ENCODE measurements at places on chromosomes 6 and 20. TPM values are rescaled to one million over a fixed set of nuclear protein-coding genes. Genes with fewer than 3 reads are reported as not detected.

DNA sequence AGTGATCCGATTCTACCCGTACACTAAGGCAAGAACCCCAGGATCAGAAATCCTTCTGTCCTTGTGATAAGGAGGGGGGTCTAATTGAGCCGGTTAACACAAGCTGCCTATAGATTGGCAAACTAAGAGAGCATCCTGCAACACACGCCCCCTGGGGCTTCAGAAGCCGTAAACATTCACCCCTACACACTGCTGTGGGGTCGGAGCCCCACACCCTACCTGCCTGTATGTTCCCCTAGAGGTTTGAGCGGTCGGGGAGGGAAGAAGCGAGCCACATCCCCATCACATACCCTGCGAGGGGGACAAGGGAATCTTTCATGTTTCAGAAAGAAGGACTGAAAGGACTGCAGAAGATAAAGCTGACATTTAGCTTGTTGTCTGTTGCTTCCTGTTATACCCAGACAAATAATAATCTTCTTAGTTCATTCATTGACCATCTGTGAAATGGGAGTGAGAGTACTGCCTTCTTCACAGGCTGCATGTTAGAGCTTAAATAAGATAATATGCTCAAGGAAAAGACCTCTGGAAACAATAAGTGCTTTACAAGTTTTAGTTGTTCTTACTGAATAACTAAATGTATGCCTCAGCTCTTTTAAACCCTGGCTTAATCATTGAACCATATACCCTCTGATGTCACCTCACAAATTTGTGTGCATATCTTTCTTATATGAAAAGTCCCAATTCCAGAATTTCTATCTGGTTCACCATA lies 74.2 kb upstream of the RNF217 start:
- no peak for DNase-seq
- no peak overlapping the region for H3K27ac ChIP-seq
- no peaks in the 10 kb centered on the region for H3K27me3 ChIP-seq
- no peaks in the 10 kb centered on the region for H3K36me3 ChIP-seq

DNA sequence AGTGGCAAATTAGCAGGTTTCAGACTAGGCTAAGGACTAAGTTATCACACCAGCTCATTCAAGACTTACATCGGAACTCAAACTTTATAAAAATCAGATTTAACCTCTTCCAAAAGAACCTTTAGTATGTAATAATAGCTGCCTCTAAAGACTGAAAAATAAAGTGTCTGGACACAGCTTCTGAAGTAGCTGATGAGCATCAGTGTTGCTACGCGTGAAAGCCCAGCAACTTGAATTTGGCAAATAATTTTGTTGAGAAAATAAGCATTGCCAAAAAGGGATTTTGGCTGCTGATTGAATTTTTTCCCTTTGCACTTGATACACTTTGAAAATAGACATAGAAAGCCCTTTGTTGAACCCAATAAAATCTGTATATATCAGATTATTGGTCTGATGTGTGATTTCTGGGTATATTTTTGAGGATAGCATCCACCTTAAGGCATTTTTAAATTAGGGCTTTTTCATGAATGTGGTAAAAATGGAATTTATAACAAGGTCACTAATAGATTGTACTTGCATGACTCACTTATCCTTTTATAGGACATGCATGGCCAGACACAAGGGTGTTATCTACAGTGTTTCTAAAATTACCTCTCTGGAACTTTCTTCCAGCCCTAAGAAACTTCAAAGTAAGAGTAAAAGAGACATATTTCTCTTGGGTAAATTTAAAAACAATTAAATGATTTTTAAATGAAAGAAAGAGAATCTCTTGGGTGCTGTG lies 350.4 kb downstream of the TENT5A start:
- DNase-seq: no peak
- no peak overlapping the region for H3K4me3 ChIP-seq
- H3K4me1 ChIP-seq: peaks cover 15% of the 10 kb centered on the region

- no peak for DNase-seq
- H3K36me3 ChIP-seq: no peaks in the 10 kb centered on the region
- no peaks in the 10 kb centered on the region for H3K4me1 ChIP-seq
- H3K27ac ChIP-seq: no peak overlapping the region
- no peaks in the 10 kb centered on the region for H3K27me3 ChIP-seq
These were observed 83.0 kb upstream of the ELOVL5 start for GRCh38 chr6:53431704-53432103.

DNA sequence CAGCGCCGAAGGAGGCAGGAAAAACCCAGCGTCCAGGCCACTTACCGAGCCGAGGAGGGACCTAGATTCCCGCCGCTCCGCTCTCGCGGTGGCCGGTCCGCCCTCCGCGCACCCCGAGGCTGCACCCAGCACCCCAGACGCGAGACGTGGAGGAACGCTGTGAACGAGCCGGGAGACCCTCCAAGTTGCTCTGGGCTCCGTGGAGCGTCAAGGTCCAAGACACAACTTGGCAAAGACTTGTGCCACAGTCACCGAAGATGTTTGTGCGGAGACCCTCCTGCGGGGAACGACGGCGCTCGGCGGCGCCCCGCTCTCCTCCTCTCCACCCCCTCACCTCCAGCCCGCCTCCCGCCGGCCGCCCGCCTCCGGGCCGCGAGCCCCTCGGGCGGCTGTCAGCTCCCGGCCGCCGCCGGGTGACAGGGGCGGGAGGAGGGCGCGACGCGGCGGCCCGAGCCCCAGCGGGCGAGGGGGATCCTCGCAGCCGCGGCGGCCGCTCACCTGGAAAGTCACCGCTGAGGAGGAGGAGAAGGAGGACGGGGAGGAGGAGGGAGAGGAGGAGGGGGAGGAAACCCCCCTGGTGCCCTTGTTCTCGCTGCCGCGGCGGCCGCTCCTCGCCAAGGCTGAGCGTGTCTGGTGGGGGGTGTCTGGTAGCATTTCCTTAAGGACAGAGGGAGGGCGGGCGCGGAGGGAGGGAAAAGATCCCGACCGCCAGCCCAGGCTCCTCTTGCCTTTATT lies 637 bp upstream of the HIVEP2 start:
- DNase-seq: peak; percentile 64
- peak overlapping the region; percentile 97 for H3K27ac ChIP-seq
- no peaks in the 10 kb centered on the region for H3K27me3 ChIP-seq
- peaks cover 36% of the 10 kb centered on the region for H3K4me1 ChIP-seq

DNA sequence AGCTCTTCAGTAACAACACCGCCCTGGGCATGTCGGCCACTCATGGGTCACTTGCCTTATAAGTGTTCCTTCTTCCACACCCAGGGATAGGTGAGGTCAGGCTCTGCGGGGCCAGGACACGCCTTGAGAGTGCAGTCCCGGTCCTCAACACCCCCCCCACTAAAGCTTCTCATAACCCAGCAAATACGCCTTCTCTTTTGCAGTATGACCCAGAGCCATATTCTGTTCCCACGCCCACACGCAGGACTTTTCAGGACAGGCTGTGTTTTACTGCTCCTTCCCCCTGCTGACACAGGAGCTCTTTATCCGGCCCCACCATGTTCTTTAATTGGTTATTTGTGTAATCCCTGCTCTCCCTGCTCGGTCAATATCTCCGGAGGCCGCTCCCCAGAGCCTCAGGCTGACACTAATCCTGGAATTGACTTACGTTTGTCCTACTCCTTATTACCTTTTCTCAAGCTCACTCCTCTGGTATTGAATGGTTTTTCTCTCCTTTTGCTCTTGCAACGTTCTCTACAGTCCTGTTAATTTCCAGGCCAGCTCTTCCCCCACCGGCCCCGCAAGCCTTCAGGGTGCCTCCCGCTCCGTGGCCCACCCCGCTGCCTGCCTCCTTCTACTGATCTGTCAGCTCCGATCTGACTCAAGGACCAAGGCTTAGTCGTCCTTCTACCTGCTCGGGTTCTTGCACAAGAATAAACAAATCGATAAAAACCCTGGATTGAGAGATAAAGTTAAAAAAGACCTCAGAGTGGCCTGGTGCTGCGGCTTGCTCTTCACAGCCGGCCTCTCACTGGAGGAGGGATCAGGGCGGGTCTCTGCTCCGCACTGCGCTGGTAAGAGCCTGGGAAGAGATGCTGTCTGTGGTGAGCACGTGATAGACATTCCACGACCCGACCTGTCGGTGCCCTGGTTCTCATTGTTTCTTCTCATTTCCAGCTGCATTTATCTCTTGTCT lies 357.5 kb downstream of the ZFAND3 start:
- H3K4me1 ChIP-seq: no peaks in the 10 kb centered on the region
- peak overlapping the region; percentile 69 for H3K27ac ChIP-seq
- no peaks in the 10 kb centered on the region for H3K27me3 ChIP-seq
- peaks cover 18% of the 10 kb centered on the region for H3K36me3 ChIP-seq
- no peak overlapping the region for H3K4me3 ChIP-seq

DNA sequence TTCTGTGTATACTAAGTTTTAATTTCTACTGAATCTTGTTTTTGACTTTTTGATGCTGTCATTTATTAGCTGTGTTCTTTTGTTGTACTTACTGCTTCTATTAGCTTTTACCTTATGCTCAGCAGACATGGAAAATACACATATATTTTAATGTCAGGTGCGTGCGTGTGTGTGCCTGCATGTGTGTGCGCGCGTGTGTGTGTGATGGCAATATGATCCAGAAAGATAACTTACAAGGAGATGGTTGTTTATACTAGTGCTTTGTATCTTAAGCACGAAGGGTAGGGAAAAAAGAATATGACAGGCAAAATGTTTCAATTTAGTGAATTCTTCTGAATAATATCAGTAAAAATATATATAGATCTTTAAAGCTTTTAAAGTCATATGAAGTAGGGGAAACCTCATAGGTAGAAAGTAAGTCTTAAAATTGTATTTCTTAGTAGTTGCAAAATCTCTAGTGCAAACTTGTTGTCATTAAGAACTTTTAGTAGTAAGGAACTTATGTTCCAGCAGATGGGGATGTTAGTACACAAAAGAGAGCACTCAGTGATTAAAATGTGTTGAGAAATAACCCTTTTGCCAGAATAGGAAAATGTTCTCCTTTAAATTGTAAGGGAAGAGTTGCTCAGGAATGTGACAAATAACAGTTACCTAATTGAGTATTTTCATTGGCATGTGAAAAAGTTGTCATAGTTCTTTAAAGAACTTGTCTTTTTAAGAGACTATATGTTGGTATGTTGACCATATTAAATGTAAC lies 13.2 kb downstream of the QKI start:
- peaks cover 100% of the 10 kb centered on the region for H3K4me1 ChIP-seq
- H3K36me3 ChIP-seq: no peaks in the 10 kb centered on the region
- H3K27ac ChIP-seq: no peak overlapping the region
- H3K4me3 ChIP-seq: no peak overlapping the region
- DNase-seq: no peak

GRCh38 chr20:43798291-43799149 lies 71.7 kb upstream of the GTSF1L start:
- no peak overlapping the region for H3K4me3 ChIP-seq
- no peak for DNase-seq
- no peaks in the 10 kb centered on the region for H3K36me3 ChIP-seq
- no peaks in the 10 kb centered on the region for H3K4me1 ChIP-seq
- H3K27me3 ChIP-seq: peaks cover 23% of the 10 kb centered on the region

DNA sequence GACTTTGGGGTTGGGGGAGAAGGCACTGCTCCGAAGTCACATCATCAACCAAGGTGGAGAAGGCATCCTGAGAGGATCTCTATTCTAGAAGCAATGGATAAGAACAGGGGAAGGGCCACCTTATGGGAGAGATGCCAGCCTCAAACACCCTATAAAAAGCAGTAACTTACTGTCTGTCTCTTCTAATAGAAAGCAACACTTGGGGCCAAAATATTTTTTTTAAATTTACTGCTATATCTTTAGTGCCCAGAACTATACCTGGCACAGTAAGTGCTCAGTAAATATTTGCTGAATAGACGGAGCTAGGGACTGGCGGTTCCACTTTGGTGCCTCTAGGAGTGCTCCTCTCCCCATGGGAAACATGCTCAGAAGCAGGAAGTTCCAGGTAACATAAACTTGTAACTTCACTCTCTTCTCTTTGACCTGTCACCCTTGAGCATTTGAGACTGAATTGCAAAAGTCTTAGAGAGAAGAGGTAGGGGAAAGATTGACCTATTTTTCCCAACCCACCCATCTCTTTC lies 807 bp upstream of the OTOR start:
- no peaks in the 10 kb centered on the region for H3K36me3 ChIP-seq
- no peaks in the 10 kb centered on the region for H3K4me1 ChIP-seq
- H3K4me3 ChIP-seq: no peak overlapping the region
- no peak overlapping the region for H3K27ac ChIP-seq

GRCh38 chr6:121465101-121465500 lies 29.7 kb downstream of the GJA1 start:
- H3K27ac ChIP-seq: no peak overlapping the region
- H3K27me3 ChIP-seq: no peaks in the 10 kb centered on the region
- H3K36me3 ChIP-seq: no peaks in the 10 kb centered on the region
- no peak overlapping the region for H3K4me3 ChIP-seq
- H3K4me1 ChIP-seq: no peaks in the 10 kb centered on the region
- no peak for DNase-seq

DNA sequence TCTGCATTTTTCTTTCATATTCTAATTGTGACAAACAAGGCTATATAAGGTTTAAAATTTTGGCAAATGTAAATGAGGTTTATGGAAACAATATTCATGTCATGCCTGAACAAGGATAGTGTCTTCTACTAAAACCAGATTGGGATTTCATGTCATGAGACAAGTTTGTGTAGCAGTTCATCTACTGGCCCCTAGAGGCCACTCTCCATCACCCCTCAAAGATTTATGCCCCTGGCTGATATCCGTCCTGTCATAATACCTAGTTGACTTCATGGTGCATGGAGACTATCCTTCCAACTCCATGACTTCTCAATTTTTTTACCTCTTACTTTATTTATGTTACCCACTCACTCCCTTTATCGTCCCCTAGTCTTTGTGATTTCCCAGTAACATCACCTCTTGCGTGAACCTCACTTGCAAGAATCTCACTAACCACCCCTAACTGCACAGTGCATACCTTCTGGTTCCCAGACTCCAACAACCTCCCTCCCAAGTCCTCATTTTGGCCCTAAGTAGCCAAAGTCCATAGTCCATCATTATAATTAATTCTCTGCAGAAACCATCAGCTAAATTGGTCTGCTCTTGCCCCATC lies 179.8 kb downstream of the TASP1 start:
- no peaks in the 10 kb centered on the region for H3K27me3 ChIP-seq
- no peaks in the 10 kb centered on the region for H3K4me1 ChIP-seq
- no peaks in the 10 kb centered on the region for H3K36me3 ChIP-seq
- no peak for DNase-seq
- H3K4me3 ChIP-seq: no peak overlapping the region
- H3K27ac ChIP-seq: no peak overlapping the region

BMP5 gene
- 1.5 TPM for total RNA-seq

ZBP1 gene
- total RNA-seq: 0.28 TPM

APOM gene
- 2.1 TPM for total RNA-seq

FAM217A gene
- not detected for total RNA-seq

FOXC1 gene
- 2.9 TPM for total RNA-seq

PRICKLE4 gene
- 2.8 TPM for total RNA-seq
